Uterus (tissue), 4 donors: ENCODE measurements at places on chromosomes 4 and X. TPM values are rescaled to one million over a fixed set of nuclear protein-coding genes. Genes with fewer than 3 reads are reported as not detected.

Gene GASK1B
- 54.7 TPM for total RNA-seq

GRCh38 chr4:153519687-153520086, 53.5 kb downstream of the TMEM131L start:
- H3K27me3 ChIP-seq, result no peaks in the 10 kb centered on the region
- no peak overlapping the region for H3K27ac ChIP-seq
- H3K4me3 ChIP-seq, result no peak overlapping the region
- H3K4me1 ChIP-seq, result no peaks in the 10 kb centered on the region
- H3K36me3 ChIP-seq, result no peaks in the 10 kb centered on the region
- no peak for DNase-seq

DNA sequence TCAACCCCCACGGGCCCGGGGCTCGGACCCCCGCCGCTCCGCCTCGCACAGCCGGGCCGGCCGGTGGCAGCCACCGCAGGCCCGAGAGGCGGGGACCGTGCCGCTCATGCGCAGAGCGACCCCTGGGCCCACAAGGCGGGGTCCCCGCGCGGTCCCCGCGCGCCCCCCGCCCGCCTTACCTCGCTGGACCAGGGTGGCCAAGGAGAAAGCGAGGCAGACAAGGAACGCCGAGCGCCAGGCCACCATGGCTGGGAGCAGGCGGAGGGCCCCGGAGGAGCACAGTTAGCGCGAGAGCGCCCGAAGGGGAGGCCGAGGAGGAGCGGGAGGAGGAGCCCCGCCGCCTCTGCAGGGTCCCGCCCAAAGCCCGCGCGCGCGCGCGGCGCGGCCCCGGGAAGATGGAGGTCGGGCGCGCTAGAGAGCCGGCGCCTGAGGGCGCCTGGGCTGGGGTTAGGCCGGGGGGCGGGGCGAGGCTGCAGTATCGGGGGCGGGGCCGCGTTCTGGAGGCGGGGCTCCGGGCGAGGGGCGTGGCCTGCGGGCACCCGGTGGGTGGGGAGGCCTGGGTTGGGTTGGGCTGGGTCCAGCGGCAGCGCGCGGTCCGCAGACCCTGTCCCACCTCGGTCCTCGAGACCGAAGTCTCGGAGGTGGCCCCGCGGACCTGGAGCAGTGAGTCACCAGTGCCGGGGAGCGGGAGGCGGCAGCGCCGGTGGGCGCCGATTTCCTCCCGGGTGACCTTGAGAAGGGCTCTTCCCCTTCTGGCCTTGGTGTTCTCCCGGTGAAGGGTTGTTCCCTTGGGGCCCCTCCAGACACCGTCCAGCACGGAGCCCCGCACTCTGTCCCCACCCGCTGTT, at the start of gene CD99L2:
TSS of gene CD99L2 (minus strand) at position 326 of the 848 bp plus-strand sequence. CDS start at position 246, 80 bp downstream.
- peak within 1 kb of the TSS; percentile 44 for H3K4me3 ChIP-seq
- no peaks in the 10 kb centered on the region for H3K36me3 ChIP-seq
- DNase-seq, result peak; percentile 84
- H3K27me3 ChIP-seq, result no peaks in the 10 kb centered on the region

DNA sequence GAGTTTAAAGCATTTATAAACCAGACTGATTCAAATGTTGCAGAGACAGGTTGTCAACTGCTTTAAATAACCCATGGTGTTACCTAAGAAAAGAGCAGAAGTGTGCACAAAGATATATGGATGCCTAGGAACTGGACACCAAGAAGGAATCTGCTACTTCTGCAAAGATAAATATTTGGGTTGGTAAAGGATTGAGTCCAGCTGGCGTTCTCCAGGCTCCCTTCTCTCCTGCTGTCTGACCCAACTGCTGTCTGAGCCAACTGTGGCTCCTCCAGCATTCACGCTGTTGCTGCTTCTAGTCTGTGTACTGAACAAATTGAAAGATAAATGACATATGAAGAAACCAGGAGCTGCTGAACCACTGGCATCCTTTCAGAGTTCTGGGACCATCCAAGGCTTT, 1167.8 kb upstream of the PRKX start:
- H3K4me1 ChIP-seq, result no peaks in the 10 kb centered on the region
- DNase-seq, result no peak
- no peak overlapping the region for H3K27ac ChIP-seq
- no peaks in the 10 kb centered on the region for H3K27me3 ChIP-seq
- no peak overlapping the region for H3K4me3 ChIP-seq
- no peaks in the 10 kb centered on the region for H3K36me3 ChIP-seq

DNA sequence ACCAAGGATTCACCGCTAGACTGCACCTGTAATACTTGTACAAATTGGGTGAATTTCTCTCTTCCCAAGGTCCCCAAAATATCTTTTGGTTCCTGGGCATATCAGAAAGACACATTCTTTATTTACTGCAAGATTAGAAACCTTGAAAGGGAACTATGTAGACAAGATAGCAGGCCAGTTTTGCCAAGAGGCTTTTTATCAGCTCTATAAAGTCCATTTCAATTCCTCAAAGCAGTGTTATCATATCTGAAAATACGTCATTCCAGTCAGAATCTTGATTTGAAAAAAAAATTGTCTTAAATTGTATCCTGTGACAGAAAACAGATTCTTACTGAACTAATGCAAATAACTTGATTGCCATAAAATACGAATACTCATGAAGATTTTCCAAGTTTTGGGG, 37.0 kb upstream of the NSG1 start:
- H3K27me3 ChIP-seq, result no peaks in the 10 kb centered on the region
- no peaks in the 10 kb centered on the region for H3K4me1 ChIP-seq
- DNase-seq, result no peak
- no peak overlapping the region for H3K4me3 ChIP-seq

DNA sequence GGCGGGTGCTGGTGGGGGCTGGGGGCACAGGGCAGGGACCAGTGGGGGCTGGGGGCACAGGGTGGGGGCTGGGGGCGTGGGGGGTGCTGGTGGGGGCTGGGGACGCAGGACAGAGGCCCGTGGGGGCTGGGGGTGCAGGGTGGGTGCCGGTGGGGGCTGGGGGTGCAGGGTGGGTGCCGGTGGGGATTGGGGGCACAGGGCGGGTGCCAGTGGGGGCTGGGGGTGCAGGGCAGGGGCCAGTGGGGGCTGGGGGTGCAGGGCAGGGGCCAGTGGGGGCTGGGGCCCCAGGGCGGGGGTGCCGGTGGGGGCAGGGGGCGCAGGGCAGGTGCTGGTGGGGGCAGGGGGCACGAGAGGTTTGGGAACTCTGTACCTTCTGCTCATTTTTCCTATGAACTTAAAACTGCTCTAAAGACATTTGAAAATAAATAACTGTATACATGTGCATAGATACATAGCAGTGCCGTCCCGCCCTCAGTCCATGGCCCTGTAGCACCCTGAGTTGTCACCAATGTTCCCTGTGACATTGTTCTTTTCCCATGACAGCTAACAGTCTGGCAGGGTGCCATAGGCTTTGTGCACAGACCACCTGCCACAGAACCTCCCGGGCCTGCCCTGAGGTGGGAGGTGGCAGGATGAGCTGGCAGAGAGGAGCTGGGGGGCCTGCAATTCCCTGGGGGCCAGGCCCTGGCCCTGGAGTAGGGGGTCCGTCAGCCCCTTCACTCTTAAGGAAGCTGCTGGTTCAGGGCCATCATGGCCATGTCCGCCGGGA, 35.6 kb upstream of the ADRA2C start:
- H3K36me3 ChIP-seq, result no peaks in the 10 kb centered on the region
- no peak overlapping the region for H3K4me3 ChIP-seq
- no peak for DNase-seq
- H3K27me3 ChIP-seq, result no peaks in the 10 kb centered on the region
- H3K27ac ChIP-seq, result no peak overlapping the region
- no peaks in the 10 kb centered on the region for H3K4me1 ChIP-seq

DNA sequence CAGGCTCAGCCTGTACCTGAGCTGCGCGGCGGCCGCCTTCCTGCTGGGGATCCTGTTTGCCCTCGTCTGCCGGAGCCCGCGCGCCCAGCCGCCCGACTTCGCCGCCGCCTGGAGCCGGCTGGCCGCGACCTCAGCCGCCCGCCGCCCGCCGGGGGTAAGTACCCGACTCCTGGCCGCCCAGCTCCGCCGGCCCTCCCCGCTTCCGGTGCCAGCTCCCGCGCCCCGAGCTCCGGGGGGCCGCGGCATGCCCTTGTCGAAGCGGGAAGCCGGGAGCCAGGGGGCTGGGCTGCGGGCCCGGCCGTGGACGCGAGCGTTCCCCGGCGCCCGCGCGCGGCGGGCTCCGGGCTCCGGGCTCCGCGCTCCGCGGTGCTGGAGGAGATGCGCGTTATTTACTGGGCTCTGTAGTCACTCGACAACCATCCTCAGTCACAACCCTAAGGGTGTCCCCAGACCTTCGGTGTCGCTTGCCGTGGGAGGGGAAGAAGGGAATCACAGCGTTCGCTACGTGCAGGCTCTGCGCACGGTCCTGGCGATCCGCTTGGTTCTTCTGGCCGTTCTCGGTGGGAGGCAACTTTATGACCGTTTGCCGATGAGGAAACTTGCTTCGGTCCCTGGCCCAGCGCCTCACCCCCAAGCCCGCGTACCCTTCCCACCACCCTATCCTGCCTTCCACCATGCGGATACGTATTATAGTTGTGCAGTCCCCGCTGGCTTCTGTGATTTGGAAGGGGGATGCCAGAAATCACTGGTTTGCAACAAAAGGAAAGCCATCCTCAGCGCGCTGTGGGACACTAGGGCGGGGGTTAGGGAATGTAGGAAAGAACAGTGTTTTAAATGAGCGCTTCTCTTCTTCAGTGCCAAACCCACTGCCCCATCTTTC, 944 bp downstream of the SNX25 start:
- H3K4me3 ChIP-seq, result peak overlapping the region; percentile 35
- no peaks in the 10 kb centered on the region for H3K27me3 ChIP-seq
- H3K36me3 ChIP-seq, result no peaks in the 10 kb centered on the region
- no peak for DNase-seq

DNA sequence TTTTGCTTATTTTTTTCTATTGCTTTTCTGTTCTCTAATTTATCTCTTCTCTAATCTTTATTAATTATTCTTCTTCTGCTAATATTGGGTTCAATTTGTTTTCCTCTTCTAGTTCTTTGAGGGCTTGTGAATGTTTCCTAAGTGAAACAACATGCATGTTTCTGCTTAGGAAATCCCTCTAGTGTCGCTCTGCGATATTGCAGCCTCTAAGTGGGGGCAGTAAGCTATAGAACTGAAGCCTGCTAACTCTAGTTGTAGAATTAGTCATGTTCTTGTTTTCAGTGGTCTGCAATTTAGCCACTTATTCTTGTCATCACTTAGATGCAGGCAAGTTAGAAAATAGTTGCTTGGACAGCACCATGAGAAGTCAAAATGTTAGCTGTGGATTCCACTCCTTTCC, 222.6 kb downstream of the SPIN4 start:
- DNase-seq, result no peak
- H3K27ac ChIP-seq, result no peak overlapping the region
- no peak overlapping the region for H3K4me3 ChIP-seq
- H3K36me3 ChIP-seq, result no peaks in the 10 kb centered on the region
- H3K4me1 ChIP-seq, result no peaks in the 10 kb centered on the region

GRCh38 chr4:113289766-113290165, 240.3 kb downstream of the ANK2 start:
- no peak overlapping the region for H3K4me3 ChIP-seq
- H3K36me3 ChIP-seq, result no peaks in the 10 kb centered on the region
- DNase-seq, result no peak
- H3K27ac ChIP-seq, result no peak overlapping the region
- no peaks in the 10 kb centered on the region for H3K27me3 ChIP-seq

GRCh38 chr4:147560625-147561024, 56.6 kb upstream of the TMEM184C start:
- no peak overlapping the region for H3K27ac ChIP-seq
- no peaks in the 10 kb centered on the region for H3K4me1 ChIP-seq
- no peaks in the 10 kb centered on the region for H3K36me3 ChIP-seq
- no peak for DNase-seq
- no peaks in the 10 kb centered on the region for H3K27me3 ChIP-seq

DNA sequence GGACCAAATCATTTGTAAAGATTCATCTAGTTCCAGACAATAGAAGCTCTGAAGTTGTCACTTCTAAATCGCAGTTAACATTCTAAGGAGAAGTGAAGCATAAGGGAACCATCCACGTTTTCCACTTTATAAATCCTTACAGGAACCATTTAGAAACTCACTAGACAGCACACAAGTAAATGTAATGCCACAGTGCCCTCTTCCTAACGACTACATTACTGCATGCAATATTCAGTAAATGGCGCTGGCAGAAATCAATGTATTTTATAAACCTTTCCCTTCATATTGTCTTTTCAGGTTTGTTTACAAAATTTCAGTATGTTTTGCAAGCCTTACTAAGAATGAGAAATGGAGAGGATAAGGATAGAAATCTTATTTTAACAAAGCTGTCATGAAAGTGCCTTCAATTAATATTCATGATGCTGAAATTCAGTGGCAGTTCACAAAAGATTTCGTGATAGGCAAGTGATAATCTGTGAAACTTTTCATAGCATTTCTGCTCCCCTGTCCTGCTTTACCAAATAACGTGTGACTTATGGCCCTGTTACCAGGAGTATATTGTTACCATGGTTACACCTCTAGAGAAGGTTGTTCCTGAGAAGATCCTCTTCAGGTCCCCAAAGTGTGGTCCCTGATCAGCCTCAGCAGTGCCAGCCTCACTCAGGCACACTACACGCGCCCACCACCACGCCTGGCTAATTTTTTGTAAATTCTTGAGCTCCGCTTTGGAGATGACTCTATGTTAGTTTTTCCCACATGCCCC, 54.2 kb downstream of the TMA16 start:
- H3K4me1 ChIP-seq, result no peaks in the 10 kb centered on the region
- H3K36me3 ChIP-seq, result no peaks in the 10 kb centered on the region

GRCh38 chr4:184188443-184189400, 29.0 kb downstream of the ENPP6 start:
- H3K4me3 ChIP-seq, result no peak overlapping the region
- no peak for DNase-seq
- H3K36me3 ChIP-seq, result no peaks in the 10 kb centered on the region
- H3K27me3 ChIP-seq, result no peaks in the 10 kb centered on the region
- H3K27ac ChIP-seq, result no peak overlapping the region

- H3K27me3 ChIP-seq, result no peaks in the 10 kb centered on the region
- no peak overlapping the region for H3K27ac ChIP-seq
- no peak for DNase-seq
- H3K36me3 ChIP-seq, result no peaks in the 10 kb centered on the region
Measured at GRCh38 chrX:81168391-81168790, 33.3 kb downstream of the HMGN5 start.

DNA sequence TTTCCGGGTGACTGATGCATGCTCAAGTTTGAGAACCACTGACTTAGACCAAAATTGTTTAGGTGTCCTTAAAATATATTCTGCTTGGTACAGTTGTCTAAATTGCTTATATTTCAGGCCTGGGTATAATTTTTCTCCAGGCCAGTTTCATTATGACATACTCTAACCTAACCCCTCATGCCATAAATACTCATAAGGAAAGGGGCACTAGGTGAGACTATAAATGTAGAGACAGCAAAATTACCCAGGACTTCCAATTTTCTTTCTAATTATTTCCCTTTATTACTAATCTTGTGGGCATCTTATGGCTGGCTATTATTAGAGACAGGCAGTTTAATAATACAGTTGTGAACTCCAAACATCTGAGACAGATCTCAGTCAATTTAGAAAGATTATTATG, 150.2 kb downstream of the RRAGB start:
- H3K36me3 ChIP-seq, result no peaks in the 10 kb centered on the region
- H3K27ac ChIP-seq, result no peak overlapping the region
- H3K4me1 ChIP-seq, result no peaks in the 10 kb centered on the region
- no peak overlapping the region for H3K4me3 ChIP-seq

- H3K36me3 ChIP-seq, result no peaks in the 10 kb centered on the region
- H3K4me1 ChIP-seq, result no peaks in the 10 kb centered on the region
- H3K27ac ChIP-seq, result no peak overlapping the region
- DNase-seq, result no peak
- no peaks in the 10 kb centered on the region for H3K27me3 ChIP-seq
Measured at GRCh38 chr4:151462554-151462953, 53.6 kb downstream of the FHIP1A start.

GRCh38 chrX:55451626-55451989, 319 bp upstream of the MAGEH1 start:
- H3K36me3 ChIP-seq, result no peaks in the 10 kb centered on the region
- no peaks in the 10 kb centered on the region for H3K4me1 ChIP-seq
- DNase-seq, result no peak
- H3K27me3 ChIP-seq, result no peaks in the 10 kb centered on the region
